Epithelial cell of prostate (primary cell): ENCODE measurements at places on chromosomes 3 and 15.

- DNase-seq: no peak
Observed at GRCh38 chr3:69443457-69443920, 57.6 kb upstream of the FRMD4B start.

- no peak for DNase-seq
Observed at GRCh38 chr15:92924216-92924615, 24.1 kb downstream of the CHD2 start.

GRCh38 chr15:101731746-101732145 is 7.5 kb upstream of the TARS3 start:
- DNase-seq: no peak

DNA sequence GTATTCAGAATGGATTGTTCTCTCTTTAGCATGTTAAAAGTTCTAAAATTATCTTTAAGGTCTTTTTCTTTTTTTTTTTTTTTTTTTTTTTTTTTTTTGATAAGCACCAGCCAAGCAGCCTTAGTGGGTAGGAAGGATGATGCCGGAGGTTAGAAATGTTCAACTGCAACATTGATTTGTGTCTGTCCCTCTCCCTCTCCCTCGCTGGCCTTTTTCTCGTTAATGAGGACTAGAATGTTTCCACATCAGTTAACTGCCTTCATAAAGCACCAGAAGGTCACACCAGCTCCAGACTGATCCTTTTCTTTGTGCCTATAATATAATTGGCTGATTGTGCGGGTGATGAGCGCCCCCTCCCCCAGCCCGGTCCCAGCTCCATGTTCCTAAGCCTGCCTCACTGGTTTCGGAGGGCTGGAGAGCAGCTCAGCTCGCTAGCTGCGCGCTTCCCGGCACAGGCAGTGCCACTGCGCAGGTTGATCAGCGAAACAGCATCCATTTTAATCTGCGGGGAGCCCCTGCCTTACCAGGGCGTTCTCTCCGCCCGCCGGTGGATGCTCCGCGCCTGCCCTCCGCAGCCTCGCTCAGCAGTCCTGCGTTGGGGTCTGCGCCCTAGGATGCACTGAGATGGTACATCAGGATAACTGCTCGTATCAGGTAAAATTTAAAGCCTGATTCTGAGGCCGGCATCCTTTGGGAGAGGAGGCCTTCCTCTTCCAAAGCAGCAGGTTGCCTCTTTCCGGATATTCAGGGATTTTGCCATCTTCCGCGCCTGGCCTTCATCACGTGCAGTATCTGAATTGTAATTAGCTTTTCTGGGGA is 148.9 kb upstream of the IL12A start:
- DNase-seq: no peak

- no peak for DNase-seq
Observed at GRCh38 chr3:157782236-157782635, 279.0 kb upstream of the VEPH1 start.

- no peak for DNase-seq
Observed at GRCh38 chr15:90869140-90869541, 753 bp downstream of the FURIN start.

- DNase-seq: no peak
Observed at GRCh38 chr3:32146746-32147211, 40.4 kb downstream of the GPD1L start.

DNA sequence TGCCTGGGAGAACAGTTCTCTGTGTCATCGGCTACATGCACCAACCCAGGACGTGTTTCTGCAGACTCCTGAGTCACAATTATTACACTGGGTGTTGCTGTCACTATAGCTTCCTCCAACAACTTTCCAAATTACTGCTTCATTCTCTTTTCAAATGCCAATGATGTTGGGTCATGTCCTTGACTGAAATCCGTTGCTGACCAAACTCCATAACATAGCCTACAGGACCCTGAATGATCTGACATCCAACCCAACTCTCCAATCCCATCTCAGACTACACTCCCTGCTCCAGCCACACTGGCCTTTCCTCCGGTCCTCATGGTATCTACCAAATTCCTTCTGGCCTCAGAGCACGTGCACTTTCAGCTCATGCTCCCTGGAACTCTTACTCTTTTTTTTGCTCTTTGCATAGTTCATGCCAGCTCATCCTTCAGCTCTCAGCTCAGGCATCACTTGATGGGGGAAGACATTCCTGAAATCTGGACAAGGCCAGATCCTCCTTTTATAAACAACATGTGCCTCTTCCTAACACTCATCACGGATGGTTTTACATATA is 108.8 kb upstream of the PTPRG start:
- peak; percentile 43 for DNase-seq

GRCh38 chr15:41689083-41689482 is 28.9 kb downstream of the MGA start:
- no peak for DNase-seq

DNA sequence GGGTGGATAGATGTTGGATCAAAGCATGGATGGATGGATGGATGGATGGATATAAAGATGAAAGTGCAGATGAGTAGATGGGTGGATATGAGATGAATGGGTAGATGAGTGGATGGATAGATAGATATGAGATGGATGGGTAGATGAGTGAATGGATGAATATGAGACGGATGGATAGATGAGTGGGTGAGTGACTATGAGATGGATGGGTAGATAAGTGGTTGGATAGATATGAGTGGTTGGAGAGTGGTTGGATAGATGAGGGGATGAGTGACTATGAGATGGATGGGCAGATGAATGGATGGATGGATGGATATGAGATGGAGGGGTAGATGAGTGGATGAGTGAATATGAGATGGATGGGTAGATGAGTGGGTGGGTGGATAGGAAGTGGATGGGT is 204.6 kb upstream of the TLE3 start:
- DNase-seq: no peak

GRCh38 chr15:78148392-78149067 is 632 bp upstream of the IDH3A start:
- no peak for DNase-seq

DNA sequence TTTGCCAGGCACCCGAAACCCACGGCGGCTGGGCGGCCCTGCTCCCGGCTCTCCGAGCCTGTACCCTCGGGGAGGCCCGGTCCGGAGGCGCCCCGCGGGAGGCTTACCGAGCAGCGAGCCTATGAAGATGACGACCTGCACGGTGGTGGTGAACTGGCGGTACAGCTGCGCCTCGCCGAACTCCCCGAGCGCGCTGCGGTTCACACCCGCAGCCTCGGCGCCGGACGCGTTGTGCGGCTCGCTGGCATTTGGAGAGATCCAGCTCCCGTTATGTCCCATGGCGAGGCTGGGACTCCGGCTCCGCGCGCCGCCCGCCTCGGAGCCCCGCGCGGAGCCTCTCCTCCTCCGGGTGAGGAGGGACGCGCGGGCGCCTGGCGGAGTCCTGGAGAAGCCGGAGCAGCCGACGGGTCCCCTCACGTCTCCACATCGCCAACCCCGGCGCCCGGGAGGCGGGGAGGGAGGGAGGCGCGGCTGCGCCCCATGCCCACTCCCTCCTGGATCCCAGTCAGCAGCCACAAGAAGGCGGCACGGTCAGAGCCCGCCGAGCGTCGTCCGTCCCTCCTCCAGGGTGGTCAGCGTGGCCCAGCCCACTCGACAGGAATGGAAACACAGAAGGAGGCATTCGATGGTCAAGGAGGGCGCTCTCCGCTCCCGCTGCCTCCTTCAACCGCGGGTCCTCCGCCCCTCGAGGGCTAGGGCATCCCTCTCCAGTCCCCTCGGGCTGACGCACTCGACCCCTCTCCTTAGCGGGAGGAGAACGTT is at the start of gene GPR176:
Gene GPR176, minus strand, starts transcription at position 519 of the 762 bp plus-strand sequence. Its CDS starts 240 bp downstream, at position 279.
- no peak for DNase-seq

DNA sequence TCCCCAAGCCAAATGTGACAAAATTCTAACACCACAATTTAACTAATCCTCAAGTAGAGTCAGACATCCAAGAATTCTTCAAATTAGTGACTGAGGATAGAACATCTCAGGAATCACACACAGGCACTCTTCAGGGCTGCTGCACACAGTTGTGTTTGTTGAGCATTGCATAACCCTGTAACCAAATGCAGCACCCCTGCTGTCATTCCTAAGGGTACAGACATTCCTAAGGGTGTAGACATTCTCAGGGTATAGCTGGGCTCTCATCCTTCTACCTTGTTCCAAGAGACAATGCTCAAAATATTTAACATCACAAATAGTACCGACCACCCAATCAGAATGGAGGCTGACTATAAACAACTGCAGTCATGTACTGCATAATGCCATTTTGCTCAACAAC is 107.1 kb upstream of the UBE2E2 start:
- no peak for DNase-seq

DNA sequence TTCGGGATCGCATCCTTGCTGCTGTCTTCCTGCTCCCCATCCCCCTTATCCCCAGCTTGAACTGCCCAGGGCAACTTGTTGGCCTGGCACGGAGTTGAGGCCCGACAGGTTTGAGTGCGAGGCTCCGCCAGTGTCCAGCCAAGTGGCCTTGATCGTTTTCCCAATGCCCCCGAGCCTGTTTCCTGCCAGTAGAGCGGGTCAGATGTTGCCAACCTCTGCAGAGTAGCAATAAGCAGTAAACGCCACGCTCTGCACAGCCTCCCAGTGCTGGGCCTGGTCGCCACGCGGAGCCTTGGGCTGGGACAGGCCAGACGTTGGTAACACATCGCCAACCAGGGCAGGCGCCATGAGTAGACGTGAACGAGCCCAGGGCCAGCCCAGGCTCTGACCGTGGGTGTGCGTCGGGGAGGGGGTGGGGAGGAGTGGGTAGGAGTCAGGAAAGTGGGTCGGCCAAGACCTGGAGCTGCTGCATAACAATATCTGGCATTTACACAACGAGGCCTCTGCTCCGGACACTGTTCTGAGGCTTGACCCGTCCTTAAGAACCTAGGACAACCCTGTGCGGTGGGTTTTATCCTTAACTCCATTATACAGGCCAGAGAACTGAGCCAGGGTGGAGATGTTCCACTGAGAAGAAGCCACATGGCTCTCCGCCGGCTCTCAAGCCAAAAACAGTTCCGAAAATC is 444 bp upstream of the ABHD14A start:
- DNase-seq: no peak

- no peak for DNase-seq
Observed at GRCh38 chr3:71128961-71129360, 454.6 kb downstream of the FOXP1 start.

GRCh38 chr3:174614036-174614435 is 245.1 kb upstream of the NAALADL2 start:
- no peak for DNase-seq

DNA sequence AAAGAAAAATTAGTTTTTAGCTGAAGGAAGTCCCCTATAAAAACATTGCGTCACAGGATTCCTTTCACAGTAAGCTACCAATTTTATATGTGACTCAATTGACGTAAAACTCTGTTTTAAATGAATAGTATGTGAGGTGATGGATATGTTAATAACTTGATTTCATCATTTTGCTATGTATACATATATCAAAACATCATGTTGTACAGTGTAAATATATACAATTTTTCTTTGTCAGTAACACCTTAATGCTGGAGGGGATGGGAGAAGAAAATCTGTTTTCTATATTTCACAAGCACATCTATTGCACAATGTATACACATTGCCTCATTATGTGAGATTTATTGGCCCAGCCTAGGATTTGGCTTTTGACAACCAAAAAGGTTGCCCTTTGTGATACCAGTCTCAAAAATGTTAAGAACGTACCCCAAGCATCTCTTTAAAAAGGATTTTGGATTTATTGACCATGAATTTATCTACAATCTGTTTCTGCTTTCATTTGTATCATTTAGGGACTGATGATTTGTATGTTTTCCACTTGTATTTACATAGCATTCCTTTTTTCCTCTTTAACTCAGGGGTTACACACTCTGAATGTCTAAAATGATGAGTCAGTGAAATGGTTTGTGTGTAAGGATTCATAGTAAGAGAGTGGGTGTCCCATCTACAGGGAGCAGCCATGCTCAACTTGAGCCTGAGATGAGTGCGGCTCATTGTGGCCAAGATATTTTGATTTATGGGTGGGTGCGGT is 62.6 kb downstream of the CRTC3 start:
- peak; percentile 40 for DNase-seq

GRCh38 chr3:8899876-8900460 is 63.3 kb downstream of the RAD18 start:
- DNase-seq: no peak

GRCh38 chr3:13338996-13339395 is 81.1 kb downstream of the NUP210 start:
- no peak for DNase-seq

DNA sequence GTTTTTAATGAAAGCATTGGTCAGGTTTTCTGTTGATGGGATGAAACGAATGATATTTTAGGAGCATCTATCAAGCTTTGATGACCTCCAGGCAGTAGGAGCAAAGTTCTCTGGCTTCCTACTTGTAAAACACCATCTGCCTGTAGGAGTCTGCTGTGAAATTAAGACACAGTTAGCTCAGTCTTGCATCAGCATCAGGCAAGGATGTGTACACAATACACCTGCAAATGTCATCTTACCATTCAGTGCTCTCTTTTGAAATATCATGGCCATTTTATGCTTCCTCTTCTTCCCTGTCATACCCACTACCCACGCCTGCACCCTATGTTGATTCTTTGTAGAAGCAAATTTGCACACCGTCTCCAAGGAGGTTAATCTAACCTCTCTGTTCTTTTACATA is 38.2 kb downstream of the B3GALNT1 start:
- no peak for DNase-seq

DNA sequence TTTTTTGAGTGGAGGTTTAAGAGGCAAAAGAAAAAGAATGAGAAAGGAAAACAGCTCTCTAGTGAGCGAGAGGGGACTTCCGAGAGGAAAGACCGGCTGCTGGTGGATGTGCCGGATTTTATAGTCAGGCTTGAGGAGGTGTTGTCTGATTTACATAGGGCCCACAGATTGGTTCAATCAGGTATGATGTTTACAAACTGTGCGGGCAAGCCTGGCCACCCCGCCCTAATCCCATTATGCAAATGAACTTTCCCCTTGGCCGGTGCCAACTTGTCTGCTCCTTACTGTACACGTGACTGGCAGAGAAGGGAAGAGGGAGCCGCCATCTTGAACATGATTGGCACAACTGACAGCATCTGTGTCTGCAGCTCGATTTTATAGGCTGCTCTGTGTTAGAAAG is 44.7 kb downstream of the FAM43A start:
- DNase-seq: peak; percentile 68

DNA sequence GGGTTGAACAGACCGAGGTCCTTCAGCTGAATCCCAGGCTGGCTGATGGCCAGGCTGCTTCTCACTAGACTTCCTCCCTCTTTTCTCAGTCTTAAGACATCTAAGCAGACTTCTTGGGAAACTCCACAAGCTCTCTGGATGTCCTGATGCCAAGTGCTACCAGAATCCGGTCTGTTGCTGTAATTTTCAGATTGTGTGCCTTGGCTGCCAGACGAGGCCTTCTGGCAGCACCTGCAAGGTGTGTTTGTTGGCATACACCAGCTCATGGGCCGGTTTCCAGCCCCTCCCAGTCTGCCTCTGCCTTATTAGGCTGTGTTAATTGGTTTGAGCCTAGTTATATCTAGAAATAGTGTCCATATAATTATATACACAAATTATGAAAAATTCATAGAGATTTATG is 120.6 kb downstream of the TNIK start:
- DNase-seq: no peak

GRCh38 chr3:184377882-184378445 is at the start of gene THPO:
THPO (minus strand) TSS chr3:184378207; CDS start chr3:184376259, 1,948 bp downstream.
- no peak for DNase-seq
